ENCODE measurements at places on chromosomes 13 and 19.

DNA sequence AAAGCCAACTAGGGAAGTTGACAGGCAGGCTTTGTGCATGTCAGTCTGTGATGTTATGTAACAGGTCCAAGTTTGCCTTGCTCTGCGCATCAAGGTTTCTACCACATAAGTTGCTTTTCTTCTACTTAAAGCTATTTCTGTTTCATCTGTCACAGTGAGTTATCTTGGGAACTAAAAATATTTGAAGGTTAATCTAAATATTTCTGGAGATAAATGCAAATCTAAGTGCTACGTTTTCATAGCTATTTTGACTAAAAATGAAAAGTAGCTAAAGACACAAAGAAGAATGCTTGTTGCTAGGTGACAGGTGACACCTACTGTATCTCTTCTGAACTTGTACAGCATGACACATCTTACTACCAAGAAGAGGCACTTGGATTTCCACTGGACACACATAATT lies 135.6 kb downstream of the KLF12 start:
- no peak for DNase-seq

GRCh38 chr13:97429681-97430081 lies 4.3 kb upstream of the RAP2A start:
- DNase-seq = no peak

- no peak for DNase-seq
These were observed at the start of gene LILRB2 for GRCh38 chr19:54281007-54281728. LILRB2 (minus strand) TSS chr19:54281110; CDS start chr19:54280496, 614 bp downstream.

DNA sequence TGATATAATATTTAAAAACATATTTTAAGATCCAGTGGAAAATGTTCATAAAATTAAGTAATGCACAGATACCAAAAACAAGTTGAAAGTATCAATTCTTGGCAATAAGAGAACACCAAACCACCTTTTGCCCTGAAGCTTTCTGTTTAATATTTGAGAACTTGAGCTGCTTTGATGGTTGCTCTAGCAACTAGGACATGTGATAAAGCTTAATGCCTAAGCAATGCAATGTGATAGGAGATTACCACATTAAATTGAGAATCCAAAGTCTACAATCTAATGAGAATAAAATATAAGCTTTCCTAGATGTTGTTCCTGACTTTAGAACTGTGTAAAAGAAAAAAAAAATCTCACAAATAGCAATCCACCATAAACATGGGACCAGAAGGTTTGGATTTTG lies 1367.5 kb upstream of the PCDH9 start:
- DNase-seq = no peak

DNA sequence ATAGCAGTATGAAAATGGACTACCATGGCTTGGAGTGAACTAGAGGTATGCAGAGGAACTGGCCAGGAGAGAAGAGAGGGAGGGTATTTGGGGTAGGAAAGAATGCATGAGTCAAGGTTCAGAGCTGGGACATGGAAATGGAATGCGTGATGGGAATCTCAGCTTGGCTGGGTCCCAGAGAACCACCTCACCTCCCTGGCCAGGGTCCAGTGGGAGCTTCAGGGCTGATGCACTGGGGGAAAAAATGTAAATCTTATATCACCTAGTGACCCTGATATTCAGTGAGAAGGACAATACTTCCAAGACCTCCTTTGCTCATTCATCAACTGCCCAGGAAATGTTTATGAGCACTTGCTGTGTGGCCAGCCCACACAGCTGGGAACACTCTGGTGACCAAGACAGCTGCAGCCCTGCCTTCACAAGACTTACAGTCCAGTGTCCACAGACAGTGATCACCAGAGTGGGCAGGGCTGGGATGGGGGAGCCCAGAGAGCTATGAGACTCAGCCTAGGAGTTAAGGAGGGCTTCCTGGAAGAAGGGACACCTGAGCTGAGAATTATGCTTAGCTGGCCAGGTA lies 12.8 kb downstream of the IGSF23 start:
- DNase-seq = no peak

DNA sequence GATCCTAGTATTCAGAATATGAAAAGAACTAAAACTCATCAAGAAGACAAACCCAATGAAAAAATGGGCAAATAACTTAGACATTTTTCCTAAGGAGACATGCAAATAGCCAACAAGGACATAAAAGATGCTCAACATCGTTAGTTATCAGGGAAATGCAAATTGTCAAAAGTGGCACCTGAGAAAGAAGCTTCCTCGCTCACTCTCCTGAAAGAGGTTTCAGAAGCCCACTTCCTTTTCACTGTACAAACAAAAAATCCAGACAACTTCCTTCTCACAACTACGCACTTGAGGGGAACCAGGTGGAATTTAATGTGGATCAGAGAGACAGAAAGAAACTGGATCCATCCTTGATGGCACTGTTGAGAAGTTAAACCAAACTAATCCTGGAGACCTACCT lies 41.5 kb downstream of the KLF12 start:
- DNase-seq = no peak

DNA sequence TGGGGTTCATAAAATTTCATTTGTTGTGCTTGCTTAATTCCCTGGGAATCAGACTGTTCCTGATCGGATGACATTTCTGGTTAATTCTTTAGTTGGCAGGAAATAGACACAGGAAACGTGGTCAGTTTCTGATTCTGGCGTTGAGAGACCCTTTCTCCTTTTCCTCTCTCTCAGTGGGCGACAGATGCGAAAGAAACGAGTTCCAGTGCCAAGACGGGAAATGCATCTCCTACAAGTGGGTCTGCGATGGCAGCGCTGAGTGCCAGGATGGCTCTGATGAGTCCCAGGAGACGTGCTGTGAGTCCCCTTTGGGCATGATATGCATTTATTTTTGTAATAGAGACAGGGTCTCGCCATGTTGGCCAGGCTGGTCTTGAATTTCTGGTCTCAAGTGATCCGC lies 10.8 kb downstream of the LDLR start:
- no peak for DNase-seq

DNA sequence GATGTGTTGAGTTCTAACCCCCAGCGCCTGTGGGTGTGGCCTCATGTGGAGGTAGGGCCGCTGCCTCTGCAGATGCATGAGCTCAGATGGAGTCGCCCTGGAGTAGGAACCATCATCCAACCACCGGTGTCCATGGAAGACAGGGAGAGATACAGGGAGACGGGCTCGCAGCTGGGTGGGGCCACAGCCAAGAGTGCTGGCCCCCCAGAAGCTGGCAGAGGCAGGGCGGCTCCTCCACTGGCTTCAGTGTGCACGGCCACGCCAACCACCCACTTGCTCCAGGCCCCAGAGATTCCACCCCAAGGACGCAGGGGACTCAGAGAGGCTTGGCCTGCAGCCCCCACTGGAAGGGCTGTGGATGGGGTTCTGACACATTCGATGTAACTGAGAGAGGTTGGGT lies 5.4 kb upstream of the MCF2L start:
- DNase-seq = no peak

DNA sequence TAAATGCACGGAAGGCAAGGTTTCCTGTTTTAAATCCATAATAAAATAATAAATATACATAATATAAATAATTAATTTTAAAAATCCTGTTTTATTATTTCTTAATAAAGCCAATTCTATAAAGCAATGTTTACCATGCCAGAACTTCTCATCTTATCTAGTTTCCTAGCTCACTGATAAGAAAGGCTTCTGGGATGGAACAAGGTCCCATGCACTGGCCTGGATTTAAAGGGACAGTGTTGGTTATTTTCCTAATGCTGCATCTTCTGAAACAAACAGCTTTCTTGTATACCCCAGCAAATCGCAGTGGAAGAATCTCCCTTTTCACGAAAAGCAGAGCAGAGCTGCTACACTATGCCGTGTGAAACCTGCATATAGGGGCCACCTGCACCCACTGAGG lies 68.8 kb downstream of the LNX2 start:
- DNase-seq = no peak

- peak; percentile 74 for DNase-seq
These were observed at the start of gene CUL4A for GRCh38 chr13:113209336-113209758. CUL4A (plus strand) TSS chr13:113209613; CDS start chr13:113209628, 15 bp downstream.

- no peak for DNase-seq
These were observed 585.2 kb downstream of the PCDH9 start for GRCh38 chr13:66644855-66645460.

- DNase-seq = no peak
These were observed 78.3 kb upstream of the IPO5 start for GRCh38 chr13:97875218-97875617.

GRCh38 chr19:41426952-41427646 lies at the start of gene B3GNT8:
B3GNT8 (minus strand) TSS chr19:41427374; CDS start chr19:41426778, 596 bp downstream.
- peak; percentile 86 for DNase-seq

DNA sequence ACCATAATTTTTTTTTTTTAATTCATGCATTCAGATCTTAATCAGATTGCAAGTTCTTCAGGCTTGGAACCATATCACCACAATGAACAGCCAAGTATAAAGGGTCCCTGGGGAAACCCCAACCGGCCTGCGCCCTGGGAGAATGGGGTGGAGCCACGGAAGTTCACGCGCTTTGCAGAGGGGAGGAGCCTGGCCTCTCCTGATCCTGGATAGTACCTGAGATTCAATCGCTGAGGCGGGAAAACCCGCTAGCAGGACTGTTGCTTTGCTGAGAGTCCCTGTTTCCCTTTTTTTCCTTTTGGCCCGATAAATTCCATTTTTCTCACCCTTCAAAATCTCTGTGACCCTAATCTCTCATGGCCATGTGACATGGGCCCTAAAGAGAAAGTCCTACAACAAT lies 385.1 kb downstream of the IRS2 start:
- DNase-seq = no peak

DNA sequence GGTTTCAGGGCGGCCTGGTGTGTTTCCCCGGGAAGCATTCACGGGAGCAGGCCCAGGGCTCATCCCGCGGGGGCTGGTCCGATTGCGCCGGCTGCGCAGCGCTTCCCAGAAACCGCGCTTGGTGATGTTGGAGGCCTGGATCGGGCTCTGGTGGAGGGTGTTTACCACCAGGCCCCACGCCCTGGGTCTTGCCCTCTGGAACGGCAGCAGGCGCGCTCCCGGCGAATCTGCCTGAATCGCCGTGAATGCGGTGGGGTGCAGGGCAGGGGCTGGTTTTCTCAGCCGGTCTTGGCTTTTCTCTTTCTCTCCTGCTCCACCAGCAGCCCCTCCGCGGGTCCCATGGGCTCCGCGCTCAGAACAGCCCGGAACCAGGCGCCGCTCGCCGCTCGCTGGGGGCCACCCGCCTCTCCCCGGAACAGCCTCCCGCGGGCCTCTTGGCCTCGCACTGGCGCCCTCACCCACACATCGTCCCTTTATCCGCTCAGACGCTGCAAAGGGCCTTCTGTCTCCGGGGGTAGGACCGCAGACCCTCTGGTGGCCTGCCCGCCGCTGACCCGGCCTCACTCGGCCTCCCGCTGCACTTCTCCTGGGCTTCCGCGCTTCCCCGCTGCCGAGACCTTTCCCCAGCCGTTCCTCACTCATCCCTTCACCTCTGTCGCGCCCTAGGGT lies 69.4 kb upstream of the GJB6 start:
- DNase-seq = no peak

Measured in NCI-H2171 treated with DMSO at 0.1 percent for 48 hours (cell line).